Pons (tissue), 1 donor: ENCODE measurements at places on chromosomes 11 and 22.

- DNase-seq, result no peak
These were observed 2.2 kb upstream of the RPS6KA4 start for GRCh38 chr11:64356498-64357411.

- peak; percentile 47 for DNase-seq
These were observed 1.8 kb upstream of the SERPIND1 start for GRCh38 chr22:20771918-20772625.

GRCh38 chr11:75233754-75234172 lies 6.8 kb upstream of the TPBGL start:
- DNase-seq, result peak; percentile 12

GRCh38 chr11:1667906-1668305 lies 29.1 kb upstream of the KRTAP5-6 start:
- DNase-seq, result no peak
